Left renal pelvis (tissue), 4 donors: ENCODE measurements at places on chromosomes 12 and 14. TPM values are rescaled to one million over a fixed set of nuclear protein-coding genes. Genes with fewer than 3 reads are reported as not detected.

Gene CAPS2
- 8.0 TPM for polyA plus RNA-seq

Gene RILPL1
- 15.9 TPM for polyA plus RNA-seq

Gene CELA1
- not detected for polyA plus RNA-seq

Gene KLRC2
- not detected for polyA plus RNA-seq

Gene CS
- polyA plus RNA-seq: 197 TPM

Gene PRPF39
- polyA plus RNA-seq: 88.6 TPM

Gene SIRT4
- 4.5 TPM for polyA plus RNA-seq

Gene PTCSC3
- not detected for polyA plus RNA-seq

Gene NAA30
- 29.9 TPM for polyA plus RNA-seq

Gene ABCD2
- 0.22 TPM for polyA plus RNA-seq

Gene SAMD15
- 10.4 TPM for polyA plus RNA-seq

Gene TAS2R19
- 1.2 TPM for polyA plus RNA-seq

Gene NR1H4
- polyA plus RNA-seq: 11.6 TPM

Gene SLCO1B1
- not detected for polyA plus RNA-seq
